ENCODE measurements at places on chromosomes 1 and 21.

DNA sequence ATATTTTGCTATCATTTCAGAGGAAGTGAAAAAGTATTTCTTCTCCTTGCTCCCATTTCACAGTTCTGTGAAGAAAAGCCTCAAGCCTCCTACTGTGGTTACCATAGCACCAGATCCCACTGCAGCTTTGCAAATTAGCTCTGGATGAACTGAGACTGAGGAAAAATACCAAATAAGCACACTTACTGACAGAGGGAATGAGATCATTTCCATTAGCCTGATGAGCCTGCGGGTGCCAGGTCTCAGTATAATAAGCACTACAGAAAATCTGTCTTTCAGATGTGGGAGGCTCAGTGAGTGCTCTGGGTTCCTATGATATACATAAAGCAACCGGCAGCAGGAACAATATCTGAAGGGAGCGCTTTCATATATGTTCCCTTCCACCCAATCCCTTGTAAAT lies 21.4 kb downstream of the XKR8 start:
- no peak for DNase-seq

- DNase-seq, result no peak
These were observed 11.4 kb upstream of the MNDA start for GRCh38 chr1:158819461-158820443.

GRCh38 chr1:89487972-89488371 lies 36.7 kb upstream of the LRRC8B start:
- DNase-seq, result no peak

GRCh38 chr1:12542616-12543592 lies 75.1 kb downstream of the DHRS3 start:
- no peak for DNase-seq

DNA sequence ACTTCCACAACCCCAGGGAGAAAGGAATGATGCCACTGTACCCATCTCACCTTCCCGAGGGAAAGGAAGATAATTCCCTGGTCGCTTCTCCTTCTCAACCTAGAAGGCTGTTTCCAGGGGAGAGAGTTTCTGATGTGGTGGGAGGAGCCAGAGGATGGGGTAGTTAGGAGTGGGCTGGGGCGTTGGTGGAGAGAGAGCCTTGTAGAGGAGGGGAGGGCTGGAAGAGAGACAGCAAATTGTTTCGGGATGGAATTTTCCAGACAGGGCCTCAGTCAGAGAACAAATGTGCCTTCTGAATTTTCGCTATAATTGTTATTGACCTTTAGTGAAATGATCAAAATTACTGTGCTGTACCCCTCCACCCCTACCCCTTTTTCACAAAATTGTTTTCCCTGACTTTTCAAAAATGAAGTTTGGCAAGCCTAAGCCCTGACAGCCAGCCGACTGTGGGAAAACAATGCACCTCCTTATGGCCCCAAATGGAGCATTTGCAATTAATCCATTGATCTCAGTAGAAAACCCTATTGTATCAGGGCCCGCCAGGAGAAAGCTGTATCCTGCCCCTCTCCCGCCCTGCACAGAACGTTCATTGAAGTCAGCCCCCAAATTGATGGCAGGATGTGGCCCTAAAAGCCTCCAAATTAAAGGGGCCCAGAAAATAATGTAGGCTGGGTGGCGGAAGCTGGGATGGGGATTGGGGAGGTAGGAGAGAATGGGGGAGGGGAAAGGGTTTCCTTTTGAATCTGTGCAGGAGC lies 69.1 kb upstream of the JUN start:
- no peak for DNase-seq

DNA sequence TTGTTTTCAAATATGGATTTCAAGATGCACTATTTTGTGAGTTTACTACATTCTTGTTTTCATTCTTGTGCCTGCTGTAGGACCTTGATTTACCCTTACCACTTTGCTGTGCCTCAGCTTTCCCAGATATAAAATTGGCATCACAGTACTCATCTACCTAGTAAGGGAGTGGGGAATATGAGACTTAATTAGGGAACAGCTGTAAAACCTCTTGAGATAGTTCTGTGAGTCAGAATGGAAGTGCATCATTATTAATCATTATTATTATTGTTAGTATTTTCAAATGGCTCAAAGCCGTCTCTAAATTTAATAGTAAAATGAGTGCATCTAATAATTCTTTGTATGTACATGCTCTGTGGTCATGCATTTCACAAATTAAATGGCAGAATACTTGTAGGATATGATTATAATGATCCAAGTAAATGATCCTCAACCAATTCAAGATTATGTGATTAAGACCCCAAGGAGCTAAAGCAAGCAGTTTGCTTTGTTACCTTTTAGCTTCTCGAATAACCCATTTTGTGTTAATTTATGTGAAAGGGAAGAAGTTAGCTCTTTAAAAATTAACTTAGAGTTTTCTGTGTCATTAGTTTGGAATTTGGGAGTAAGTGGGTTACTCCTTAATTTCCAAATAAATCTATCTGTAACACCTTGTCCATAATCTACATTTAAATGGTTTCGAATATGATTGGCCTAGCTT lies 155.4 kb downstream of the NFIA start:
- DNase-seq, result no peak

DNA sequence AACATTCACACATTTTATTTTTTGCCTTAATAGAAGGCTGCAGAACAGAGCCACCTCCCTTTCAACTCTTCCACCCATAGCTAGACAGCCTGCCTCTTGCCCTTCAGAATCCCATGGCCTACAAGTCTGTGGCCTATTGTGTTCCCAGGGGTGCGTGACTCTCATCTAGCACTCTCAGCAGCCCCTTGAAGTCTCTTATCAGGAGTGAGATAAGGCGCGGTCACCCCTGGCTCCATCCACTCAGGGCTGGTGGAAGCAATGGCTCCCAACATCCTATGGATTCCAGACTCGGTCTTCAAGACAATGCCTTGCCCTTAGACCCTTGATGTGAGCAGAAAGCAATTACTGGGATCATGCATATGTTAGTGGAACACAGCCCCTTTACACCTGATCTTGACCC lies 264.1 kb upstream of the GREM2 start:
- no peak for DNase-seq

GRCh38 chr21:44454747-44455523 lies at the start of gene LRRC3:
Gene LRRC3, plus strand, starts transcription at chr21:44455510. Its CDS starts 1,135 bp downstream, at chr21:44456645.
- no peak for DNase-seq

- DNase-seq, result no peak
These were observed 9.8 kb upstream of the ANKRD35 start for GRCh38 chr1:145895471-145895870.

DNA sequence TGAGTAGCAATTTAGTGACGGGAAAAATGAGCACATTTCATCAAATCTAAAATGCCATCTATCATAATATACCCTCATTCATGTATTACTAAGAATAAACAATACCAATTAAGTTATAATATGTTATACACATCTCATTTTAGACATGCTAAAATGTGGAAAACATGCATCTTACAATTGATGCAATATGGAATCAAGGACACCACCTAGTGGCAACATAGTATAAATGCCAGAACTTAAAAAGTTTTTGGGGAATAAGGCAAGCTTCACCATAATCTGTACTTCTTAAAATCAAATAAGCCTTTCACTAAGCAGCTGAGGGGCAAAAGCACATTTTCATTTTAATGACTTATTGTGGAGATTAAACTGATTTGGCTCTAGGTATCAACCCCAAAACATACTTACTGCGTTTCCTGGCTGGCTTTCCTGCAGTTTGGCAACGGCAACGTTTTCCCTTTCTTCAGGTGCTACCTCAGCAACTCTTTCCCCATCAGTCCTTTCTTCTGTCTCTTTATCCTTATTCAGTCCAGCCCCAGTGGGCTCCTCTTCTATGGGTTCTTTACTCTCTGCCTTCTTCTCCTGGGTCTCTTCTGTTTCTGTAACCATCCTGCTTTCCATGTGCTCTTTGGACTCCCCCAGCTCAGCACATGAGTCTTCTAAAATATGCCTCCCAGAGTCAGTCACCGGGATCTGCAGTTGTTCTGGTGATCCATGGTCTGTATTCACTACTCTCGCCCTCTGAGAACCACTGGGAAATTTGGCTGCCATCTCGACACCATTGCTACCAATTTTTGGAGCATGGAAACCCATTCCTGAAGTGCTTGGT lies 11.4 kb downstream of the SDE2 start:
- DNase-seq, result peak; percentile 36

- DNase-seq, result peak; percentile 88
These were observed 22.2 kb downstream of the SLC25A33 start for GRCh38 chr1:9561429-9561828.

- peak; percentile 61 for DNase-seq
These were observed 1.6 kb downstream of the SPEN start for GRCh38 chr1:15848929-15849774.

DNA sequence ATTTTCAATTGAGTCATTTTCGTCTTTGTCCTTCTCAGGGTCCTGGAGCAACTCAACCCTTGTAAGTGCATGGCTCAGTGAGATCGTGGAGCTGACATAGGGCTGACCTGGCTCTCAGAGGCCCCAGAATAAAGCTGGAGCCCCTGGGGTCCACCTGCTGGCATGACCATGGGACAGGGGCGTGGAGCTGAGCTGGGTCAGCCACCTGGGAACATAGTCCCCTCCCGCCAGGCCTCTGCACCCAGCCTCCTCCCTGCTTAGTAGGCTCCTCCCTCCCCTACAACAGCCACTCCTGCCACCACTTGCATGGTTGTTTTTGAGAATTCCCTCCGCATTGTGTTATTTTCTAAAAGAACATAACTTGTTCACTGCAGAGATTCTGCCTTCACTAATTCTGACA lies 3.1 kb upstream of the RIPK4 start:
- no peak for DNase-seq

GRCh38 chr1:229046251-229046853 lies 224.6 kb upstream of the RAB4A start:
- no peak for DNase-seq

Data from NCI-H1436 treated with DMSO at 0.1 percent for 48 hours (cell line).